ENCODE measurements at places on chromosomes 1 and 21.

DNA sequence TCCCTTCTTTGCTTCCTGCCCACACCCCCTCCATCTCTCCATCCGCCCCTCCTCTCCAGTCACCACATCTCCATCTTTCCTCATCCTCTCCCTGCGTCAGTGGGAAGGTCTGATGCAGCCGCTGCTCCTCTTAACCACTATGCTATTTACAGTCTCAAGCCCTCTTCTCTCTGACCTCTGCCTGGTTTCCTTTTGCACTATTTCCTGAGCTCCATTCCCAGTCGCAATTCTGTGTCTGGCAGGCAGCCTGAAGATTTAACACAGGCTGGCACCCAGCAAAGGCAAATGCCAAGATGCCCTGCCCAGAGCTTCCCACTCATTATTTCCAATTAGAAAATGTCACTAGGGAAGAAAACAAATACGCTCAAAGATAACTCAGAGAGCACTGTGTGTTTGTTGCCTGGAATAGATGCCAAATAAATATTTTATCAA, 89.6 kb upstream of the LPGAT1 start:
- peak; percentile 59 for DNase-seq

GRCh38 chr1:194503209-194503608, 1316.8 kb upstream of the B3GALT2 start:
- DNase-seq = no peak

GRCh38 chr1:201608635-201609395, 69.9 kb downstream of the NAV1 start:
- no peak for DNase-seq

DNA sequence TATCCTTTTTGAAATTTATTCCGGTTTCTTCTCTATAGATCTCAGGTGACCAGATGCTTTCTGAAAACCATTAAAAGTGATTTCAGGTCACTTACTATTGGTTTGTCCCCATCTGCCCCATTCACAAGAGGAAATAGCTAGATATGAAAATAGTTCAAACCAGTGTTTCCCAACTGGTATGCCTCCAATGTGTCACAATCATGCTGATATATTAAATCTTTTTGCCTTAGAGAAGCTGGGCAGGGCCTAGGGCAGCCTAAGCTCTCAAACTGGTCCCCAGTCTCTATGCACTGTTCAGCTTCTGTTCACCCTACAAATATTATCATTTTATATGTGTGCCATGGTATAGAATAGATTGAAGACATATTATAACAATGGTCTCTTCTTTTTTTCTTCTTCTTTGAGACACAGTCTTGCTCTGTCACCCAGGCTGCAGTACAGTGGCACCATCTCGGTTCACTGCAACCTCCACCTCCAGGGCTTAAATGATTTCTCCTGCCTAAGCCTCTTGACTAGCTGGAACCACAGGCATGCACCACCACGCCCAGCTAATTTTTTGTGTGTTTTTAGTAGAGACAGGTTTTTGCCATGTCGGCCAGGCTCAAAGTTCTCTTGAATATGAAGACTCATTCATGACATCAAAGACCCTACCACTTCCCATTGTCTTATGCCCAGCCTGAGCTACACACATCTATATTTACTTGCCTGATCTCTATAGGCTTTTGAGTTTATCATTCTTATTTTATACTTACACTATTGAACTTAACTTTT, 15.7 kb downstream of the PTPN22 start:
- no peak for DNase-seq

DNA sequence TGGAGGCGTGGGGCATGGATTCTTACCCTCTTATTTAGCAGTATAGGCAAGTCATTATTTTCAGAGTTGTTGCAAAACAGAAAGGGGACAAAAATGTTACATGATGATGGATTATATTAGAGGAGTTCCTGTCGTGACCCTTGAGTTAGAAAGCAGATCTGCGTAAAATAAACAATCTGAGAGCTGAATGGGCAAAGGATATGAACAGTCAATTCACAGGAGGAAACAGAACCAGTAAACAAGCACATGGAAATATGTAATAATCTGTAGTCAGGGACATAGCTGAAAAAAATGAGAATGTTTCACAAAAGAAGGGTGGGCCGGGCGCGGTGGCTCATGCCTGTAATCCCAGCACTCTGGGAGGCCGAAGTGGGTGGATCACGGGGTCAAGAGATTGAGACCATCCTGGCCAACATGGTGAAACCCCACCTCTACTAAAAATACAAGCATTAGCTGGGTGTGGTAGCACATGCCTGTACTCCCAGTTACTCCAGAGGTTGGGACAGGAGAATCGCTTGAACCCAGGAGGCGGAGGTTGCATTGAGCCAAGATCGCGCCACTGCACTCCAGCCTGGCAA, 20.9 kb downstream of the RCAN1 start:
- peak; percentile 65 for DNase-seq

GRCh38 chr1:20192364-20192763, 6.0 kb upstream of the PLA2G2C start:
- DNase-seq = no peak

- no peak for DNase-seq
These were observed 71.1 kb upstream of the CD34 start for GRCh38 chr1:207981976-207982375.

GRCh38 chr1:5297886-5298239, 643.5 kb downstream of the AJAP1 start:
- DNase-seq = no peak

- no peak for DNase-seq
These were observed 41.5 kb upstream of the DUSP10 start for GRCh38 chr1:221783437-221783836.

DNA sequence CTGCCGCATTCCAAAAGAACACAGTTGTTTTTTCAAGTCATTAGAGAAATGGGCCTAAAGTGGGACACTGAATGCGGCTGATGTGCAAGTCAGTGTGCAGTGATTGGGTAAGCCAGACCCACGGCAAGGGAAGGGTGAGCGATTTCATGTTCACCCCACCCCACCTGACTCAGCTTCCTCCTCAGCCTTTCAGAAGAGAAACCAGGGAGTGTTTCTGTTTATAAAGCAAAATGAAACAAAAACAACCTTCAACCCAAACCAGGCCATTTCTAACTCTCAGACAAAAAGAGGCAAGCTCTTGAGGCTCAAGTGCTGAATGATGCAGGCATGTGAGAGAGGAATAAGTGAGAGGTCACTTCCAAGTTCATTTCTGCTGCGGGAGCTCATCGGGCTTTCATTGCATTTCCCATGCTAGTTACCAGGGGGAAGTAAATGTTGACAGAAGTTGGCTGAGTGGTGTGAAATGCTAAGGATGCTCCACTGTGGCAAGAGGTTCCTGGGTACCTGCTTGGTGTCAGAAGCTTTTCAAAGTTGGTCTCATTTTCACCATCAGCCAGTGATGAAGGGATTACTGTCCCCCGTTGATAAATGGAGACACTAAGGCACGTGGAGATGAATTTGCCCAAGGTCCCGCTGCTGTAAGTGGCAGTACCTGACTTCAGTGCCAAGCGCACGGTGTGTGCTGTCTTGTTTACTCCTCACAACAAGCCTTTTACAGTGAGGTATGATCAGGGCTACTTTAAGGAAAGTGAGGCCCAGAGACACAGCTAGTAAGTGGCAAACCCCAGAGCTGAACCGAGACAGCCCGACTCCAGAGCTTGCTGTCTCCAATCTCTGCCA, 29.1 kb downstream of the STPG1 start:
- DNase-seq = no peak

DNA sequence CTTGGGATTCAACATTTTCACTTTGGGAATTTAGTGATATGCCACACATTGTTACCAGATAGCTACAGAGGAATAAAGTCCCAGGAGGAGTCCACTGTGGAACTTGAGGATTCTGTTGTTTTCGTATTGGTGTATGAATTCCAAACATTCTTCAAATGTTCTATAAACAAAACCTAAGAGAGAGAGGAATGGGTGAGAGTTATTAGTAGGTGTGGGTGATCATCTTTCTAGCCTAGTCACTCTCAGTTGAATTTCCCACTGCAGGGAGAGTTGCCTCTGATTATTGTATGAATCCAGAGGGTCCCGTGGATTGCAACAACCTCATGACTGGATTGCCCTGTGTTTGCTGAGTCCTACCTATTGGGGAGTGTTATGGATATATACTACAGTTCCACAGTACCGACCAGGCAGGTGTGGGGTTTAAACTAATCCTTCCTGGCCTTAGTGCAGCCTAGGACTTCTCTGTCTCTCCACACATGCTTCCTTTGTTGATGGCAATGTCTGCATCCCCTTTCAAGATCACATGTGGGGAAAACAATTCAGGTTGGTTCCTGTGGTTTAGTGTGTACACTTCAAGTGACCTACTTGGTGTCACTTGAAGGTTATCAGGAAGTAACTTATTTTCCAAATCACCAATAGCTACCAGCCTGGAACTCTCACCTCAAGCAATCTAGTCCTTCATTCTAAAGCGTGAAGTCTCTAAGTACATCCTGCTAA, 91.8 kb downstream of the ADCY10 start:
- DNase-seq = no peak

GRCh38 chr1:59976194-59977074, 49.9 kb upstream of the CYP2J2 start:
- peak; percentile 69 for DNase-seq

DNA sequence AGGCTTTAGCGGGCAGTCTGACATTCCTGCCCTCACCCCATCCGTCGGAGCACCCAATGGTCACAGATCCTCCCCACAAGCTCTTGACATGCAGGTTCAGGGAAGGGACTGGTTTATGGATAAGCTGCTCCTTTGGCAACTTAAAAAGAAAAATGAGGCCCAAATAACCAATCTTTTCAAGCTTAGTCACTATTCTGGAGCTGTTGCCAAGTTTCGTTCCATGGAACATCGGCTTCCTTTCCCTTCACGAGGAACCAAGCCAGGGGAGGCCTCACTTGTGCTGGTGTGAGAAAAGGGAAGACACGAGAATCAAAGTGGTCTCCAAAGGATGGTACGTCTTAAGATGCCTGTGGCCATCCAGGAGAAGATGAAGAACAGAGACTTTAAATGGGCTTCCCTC, 46.1 kb upstream of the LPAR3 start:
- no peak for DNase-seq

- DNase-seq = peak; percentile 65
These were observed 162.8 kb downstream of the FASLG start for GRCh38 chr1:172821609-172822274.

- no peak for DNase-seq
These were observed 48.0 kb downstream of the DNAI4 start for GRCh38 chr1:66876664-66877063.

- DNase-seq = no peak
These were observed 214.3 kb downstream of the PTPRU start for GRCh38 chr1:29450591-29450990.

DNA sequence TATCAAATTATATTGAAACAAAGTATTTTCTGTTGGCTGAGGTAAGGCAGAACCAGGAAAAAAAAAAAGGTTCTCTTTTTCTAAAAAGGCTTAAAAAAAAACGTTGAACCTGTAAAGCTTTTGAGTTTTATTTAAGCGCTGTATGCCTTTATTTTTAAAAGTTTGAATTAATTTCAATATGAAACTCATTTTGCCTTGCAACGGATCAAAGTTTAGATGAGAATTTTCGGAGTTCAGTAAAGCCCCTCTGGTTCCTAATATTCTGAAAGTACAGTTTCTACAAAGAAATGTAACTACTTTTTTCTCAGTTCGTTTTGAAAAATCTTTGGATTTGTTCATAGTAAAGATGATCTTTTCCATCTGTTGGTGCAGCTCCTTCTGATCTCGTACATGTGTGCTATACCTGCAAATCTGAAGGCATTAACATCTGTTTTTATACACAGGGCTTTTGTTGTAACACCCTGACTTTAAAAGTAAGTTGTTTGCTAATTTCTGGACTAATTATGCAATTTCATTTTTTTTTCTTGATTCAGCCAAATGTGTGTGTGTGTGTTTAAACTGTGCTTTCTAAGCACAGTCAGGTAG, 1.7 kb downstream of the ZBTB18 start:
- DNase-seq = no peak

- no peak for DNase-seq
These were observed 156.0 kb downstream of the PDE4B start for GRCh38 chr1:65948609-65949229.

DNA sequence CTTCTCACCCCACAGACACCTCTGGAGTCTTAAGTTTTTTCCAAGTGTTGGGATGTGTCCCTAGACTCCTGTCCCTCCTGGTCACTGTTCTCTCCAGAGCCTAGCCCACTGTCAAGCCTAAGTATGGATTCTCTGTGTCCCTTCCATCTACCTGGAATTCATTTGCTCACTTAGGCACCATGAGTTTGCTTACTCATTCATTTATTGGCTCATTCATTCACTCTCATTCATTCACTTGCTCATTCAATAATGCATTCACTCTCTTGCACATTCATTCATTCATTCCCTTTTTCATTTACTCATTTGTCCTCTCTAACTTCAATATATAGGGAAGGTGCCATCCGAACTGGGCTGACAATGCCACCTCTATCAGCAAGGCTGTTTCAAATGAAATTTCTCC, 1.6 kb downstream of the S100A16 start:
- DNase-seq = no peak

DNA sequence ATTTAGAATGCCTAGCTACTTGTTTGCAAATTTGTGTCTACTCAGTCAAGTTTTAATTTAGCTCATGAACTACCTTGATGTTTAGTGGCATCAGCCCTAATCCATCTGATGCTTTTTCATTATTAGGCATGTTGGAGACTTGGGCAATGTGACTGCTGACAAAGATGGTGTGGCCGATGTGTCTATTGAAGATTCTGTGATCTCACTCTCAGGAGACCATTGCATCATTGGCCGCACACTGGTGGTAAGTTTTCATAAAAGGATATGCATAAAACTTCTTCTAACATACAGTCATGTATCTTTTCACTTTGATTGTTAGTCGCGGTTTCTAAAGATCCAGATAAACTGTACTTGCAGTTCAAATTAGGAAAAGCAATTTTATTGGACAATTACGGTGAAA, 7.6 kb downstream of the SOD1 start:
- DNase-seq = no peak

- DNase-seq = no peak
These were observed 154.4 kb upstream of the KLHDC7A start for GRCh38 chr1:18326211-18326897.

DNA sequence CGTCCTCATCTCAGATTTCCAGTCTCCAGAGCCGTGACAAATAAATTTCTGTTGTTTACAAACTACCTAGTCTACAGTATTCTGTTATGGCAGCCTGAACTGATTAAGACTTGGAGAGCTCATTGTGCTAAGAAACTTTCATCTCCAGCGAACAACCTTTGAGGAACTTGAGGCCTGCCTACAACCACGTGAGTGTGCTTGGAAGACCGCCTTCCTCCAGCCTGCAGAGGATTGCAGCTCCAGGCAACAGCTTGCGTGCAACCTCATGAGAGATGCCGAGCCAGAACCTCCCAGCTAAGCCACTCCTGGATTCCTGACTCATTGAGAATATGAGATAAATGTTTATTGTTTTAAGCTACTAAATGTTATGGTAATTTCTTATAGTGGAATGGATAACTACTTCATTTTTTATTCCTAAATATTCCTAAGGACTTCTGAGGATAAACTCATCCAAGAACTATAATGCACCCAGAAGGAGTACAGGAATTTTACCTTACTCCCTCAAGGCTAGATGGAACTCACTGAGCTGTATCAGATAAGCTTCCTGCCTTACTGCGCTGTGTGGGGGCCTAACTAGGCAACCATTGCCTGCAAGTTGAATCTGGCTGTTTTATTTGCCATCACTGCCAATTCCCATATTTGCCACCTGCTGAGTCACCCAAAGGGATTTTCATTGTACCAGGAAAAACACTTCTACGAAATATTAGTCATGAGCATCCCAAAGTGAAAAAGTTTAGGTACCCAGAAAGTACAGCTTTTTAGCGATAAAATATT, 17.6 kb downstream of the FAM177B start:
- no peak for DNase-seq

GRCh38 chr1:75539230-75540116, 71.4 kb downstream of the SLC44A5 start:
- no peak for DNase-seq
